ENCODE measurements at places on chromosomes 7 and 10.

DNA sequence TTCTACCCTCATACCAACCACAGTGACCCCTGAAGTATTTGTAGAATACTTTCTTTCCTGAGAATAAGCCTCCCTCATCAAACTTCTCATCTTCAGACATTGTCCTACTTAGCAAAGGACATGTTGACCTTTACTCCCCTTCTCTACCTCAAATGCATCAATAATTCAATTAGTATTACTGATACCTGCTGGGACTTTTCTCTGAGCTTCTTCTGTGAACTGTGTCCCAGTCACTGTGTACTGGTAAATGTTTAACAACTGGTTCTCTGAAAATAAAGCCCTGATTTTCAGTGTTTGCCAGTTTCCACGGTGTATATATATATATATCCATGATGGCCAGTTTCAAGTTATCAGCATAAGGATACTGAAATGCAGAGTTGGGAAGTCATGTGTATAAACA, 12.2 kb downstream of the PANK1 start:
- DNase-seq = no peak

DNA sequence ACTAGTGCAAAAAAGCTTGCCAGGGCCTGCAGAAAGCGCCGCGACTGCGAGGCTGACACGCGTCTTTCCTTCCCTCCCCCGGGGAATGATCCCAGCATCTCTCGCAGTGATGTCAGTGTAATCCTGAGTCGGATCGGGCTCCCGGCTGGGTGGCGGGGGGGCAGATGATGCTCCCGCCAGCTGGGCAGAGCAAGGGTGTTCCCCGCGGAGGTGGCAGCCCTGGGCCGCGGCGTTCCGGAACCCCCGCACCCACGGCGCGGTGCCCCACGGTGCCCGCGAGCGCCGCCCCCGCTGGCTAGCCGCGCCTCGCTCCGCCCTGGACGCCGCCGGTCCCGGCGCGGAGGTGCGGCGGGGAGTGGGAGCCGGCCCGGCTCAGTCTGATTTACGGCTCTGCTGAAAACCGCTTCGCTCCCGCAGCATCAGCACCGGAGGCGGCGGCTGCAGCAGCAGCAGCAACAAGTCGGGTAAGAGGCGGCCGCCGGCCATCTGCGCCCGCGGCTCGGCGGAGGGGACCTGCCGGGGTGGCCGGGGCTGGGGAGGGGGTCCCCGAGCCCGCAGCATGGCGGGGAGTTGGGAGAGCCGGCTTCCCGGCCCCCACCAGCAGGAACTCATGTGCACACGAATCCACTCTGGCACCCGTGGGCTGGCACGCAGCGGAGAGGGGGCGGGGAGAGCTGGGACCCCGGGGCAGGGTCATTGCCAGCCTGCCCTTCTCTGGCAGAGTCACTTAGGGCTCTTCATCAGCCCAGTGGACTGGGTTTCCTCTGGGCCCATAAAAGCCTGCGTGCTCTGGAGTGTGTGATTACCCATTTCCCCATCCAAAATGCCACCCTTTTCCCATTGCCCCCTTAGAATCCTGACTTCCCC, at the start of gene ZNF365:
ZNF365 (plus strand) TSS at position 375 of the 867 bp plus-strand sequence. CDS start 1,825 bp downstream, outside the sequence.
- no peak for DNase-seq

- peak; percentile 90 for DNase-seq
Observed at GRCh38 chr10:89351780-89352597, 24.2 kb downstream of the IFIT3 start.

DNA sequence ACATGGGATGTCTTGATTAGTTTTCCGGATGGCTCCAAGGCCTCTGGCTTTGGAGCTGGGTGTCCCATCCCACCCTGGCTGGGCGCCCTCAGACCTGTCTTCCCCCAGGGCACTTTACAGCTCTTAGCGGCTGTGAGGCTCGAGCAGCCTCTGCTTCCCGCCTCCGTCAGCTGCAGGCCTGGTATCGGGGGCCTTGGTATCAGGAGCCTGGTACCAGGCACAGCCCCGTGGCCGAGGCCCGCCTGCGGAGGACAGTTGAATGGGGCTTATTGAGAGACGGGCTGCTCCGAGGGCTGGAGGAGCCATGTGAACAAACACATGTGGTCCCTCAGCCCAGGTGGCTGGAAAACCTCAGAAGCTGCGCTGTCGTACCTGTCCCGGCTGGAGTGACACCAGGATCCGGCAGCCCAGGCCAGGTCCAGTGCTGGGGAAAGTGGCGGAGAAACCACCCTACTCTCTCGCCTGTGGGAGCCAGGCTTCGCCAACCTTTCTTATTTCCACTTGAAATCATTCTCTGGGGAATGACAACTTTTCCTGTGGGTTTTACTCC, 23.9 kb upstream of the AP5Z1 start:
- DNase-seq = no peak

DNA sequence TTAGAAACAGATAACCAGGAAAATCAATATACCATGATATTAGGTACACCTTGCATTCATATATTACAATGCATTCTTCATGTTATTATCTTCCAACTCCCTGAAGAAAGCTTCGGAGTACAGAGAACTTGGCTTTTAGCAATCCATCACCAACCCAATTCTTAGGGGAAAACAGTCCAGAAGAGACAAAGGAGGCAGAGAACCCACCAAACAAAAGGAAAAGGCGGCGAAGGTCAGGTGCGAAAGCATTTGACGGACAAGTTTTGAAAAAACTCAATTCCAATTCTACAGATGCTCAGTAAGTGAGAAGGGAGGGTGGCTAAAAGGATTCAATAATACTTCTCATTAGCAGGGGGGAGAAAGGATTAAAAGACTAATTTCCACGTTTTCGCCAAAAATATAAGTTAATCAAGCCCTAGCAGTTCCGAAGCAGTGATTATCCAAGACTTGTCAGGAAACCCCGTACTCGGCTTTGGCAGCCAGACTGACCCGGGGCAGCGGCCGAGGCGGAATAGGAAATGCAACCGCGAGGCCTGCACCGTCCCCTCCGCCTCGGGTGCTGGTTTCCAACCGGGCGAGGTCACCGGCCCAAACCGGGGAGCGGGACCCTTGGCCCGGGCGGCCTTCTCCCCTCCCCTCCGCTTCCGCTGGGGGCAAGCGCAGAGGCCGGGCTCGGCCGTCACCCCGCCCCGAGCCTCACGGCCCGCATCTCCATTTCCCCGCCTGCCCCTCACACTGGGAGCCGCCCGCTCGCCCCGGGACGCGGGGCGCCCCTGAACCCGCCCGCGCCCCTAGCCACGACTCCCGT, 747 bp downstream of the GDI2 start:
- peak; percentile 22 for DNase-seq

GRCh38 chr7:70298780-70299471, 700.7 kb downstream of the AUTS2 start:
- no peak for DNase-seq

- peak; percentile 95 for DNase-seq
Observed at GRCh38 chr10:103452506-103453230, 498 bp upstream of the CALHM2 start.

DNA sequence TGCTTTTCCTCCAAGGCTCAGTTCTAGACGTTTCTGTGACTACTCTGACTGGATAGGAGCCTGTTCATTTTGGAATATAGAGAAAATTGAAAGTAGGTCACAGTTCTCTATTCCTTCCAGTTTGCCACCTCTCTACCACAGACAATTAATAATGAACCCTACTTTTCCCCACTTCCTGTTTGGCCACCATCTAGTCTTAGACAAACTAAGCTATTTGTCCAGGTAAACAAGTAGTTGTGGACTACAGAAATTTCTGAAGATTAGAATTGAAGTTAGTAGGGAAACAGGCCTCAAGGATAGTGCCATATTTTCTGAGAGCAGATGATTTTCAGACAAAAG, 87.0 kb downstream of the AUTS2 start:
- DNase-seq = no peak

- no peak for DNase-seq
Observed at GRCh38 chr7:150405584-150406311, 26.6 kb downstream of the ZNF775 start.

DNA sequence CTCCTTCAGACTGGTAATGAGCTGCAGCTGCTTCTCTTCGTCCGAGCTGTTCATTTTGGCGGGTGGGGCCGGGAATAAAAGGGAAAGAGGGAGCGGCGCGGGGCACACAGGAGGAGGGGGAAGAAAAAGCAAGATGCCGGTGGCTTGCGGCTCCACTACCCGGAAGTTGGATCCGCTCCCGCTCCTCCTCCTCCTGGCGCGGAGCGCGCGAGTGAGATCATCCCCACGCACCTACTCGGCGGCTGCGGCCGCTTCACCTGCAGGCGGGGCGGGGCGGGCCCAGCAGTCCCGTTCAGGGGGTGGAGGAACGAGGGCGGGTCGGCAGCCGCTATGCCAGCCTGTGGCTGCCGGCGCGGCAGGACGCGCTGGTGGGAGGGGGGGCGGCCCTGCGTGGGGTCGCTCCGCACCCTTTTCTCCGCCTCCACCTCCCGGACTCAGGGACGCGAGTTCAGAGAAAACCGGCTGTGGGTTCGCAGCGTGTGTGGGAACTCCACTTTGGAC, at the start of gene SHTN1:
SHTN1 (minus strand) TSS at position 162 of the 501 bp plus-strand sequence; CDS start at position 54, 108 bp downstream.
- DNase-seq = peak; percentile 86

DNA sequence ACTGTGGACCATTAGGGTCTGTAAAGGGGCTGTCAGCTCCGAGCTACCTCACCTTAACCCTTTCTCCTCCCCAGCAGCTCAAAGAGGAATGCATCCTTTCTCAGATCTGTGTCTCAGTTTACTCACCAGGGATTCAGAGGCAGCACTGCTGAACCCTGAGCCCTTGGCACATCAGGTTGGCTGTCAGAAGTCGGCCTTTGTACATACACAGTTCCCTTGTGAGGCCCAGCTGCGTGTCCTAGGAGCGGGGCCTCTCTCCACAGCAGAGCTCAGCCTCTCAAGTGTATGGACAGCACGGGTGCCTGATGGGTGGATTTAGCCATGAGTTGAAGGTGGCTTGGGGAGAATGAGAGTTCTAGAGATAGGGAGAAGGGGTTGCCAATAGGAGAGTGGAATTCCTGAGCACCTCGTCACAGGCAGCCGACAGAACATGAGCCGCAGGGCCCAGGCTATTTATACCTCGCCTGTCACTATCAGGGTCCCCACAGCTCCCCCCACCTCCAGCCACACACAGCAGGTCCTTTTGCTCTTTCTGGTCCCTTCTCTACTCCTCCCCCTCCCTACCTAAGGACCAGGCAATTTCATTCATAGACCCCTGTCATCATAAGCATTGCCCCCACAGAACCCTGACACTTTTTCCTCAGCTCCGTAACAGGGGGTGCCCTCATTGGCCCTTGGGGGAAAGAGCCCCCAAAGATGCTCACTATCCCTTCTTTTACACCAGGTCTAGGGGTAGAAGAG, 2.1 kb upstream of the FLNC start:
- DNase-seq = peak; percentile 23

GRCh38 chr10:129030996-129031843, 435.8 kb upstream of the MGMT start:
- DNase-seq = no peak

- no peak for DNase-seq
Observed at GRCh38 chr10:29567003-29567402, 67.8 kb downstream of the SVIL start.

Measured in trophoblast cell (in vitro differentiated cells and primary cell).